NCI-H526 (cell line): ENCODE measurements at places on chromosomes 6 and 20.

- DNase-seq = no peak
Measured at GRCh38 chr6:16768477-16768830, 7.2 kb upstream of the ATXN1 start.

- no peak for DNase-seq
Measured at GRCh38 chr6:108687921-108688320, 127.2 kb downstream of the FOXO3 start.

DNA sequence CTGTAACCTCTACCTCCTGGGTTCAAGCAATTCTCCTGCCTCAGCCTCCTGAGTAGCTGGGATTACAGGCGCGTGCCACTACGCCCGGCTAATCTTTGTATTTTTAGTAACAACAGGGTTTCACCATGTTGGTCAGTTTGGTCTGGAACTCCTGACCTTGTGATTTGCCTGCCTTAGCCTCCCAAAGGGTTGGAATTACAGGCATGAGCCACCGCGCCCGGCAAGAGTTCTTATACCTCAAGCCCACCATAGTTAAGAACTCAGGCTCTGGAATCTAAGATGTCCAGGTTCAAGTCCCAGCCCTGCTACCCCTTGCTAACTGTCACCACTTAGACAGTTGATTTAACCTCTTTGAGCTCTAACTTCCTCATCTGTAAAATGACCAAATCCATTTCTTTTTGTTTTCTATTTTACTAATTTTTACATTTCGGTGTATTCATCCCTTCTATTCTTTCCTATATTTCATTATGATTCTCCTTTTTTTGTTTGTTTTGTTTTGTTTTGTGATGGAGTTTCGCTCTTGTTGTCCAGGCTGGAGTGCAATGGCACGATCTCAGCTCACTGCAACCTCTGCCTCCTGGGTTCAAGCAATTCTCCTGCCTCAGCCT, 104.8 kb upstream of the ZNF217 start:
- no peak for DNase-seq

DNA sequence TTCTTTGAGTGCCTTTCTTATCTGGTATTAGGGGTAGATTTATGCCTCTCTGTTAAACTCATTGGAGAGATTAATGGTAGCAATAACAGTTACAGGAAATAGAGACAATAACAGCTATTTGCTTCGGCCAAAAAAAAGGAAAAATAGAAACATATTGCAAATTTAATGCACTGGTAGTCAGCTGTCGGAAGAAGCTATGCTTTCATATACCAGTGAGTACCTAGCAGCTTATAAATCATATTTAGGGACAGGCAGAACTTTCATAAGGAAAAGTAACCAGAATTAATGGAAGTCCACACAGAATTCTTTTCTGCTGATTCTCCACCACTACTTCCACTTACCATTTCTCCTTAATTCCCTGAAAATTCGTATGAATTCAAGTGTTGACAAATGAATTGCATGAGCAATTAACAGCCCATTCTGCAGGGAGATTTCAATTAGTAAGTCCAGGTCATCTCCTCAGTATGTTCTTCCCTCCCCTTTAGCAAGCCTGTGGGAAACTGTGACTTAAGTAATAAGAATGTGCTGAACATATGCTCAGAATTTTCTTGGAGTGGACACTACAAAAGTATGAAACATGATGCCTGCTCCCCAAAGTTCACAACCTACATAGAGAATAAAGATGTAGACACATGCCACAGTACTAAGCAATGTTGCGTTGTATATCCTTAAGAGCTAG, 196.7 kb upstream of the KCNQ5 start:
- DNase-seq = no peak

DNA sequence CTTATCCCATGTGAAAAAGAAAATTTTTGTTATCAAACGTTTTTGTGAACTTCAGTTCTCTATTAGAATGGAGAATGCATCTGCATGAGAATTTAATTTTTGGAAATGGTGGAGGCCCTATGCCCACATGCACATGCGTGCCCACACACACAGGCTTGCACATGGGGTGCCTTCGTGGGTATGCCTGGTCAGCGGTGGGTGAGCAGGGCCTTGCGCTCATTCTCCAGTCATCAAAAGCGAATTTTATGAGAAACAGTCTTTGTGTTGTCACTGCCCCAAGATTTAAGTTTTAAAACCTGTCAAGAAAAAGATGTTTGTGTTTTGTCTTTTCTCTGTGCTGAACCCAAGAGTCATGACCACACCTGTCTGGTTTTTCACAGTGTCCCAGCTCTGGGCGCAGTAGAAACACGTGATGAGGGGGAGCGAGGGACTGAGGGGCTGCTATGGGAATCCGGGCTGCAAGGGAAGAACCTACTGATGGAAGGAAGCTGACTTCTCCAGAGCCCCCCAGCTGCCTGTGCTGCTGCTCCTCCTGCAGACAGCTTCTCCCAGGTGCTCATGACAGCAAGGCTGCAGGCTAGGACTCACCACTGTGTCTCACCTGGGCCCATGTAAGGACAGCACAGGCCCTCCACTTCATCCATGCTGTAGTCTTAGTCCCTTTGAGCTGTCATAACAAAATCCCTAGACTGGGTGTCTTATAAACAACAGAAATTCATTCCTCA, 153.6 kb downstream of the SYCP2 start:
- no peak for DNase-seq
